ENCODE measurements at places on chromosomes 2 and 18.

- DNase-seq: no peak
These were observed 173.7 kb downstream of the ASXL3 start for GRCh38 chr18:33751613-33752221.

- DNase-seq: no peak
These were observed 36.0 kb downstream of the DNMT3A start for GRCh38 chr2:25305775-25306174.

GRCh38 chr2:100235098-100235497 lies 87.2 kb downstream of the LONRF2 start:
- peak; percentile 72 for DNase-seq

- peak; percentile 29 for DNase-seq
These were observed 194.7 kb upstream of the HS6ST1 start for GRCh38 chr2:128513116-128513960.

DNA sequence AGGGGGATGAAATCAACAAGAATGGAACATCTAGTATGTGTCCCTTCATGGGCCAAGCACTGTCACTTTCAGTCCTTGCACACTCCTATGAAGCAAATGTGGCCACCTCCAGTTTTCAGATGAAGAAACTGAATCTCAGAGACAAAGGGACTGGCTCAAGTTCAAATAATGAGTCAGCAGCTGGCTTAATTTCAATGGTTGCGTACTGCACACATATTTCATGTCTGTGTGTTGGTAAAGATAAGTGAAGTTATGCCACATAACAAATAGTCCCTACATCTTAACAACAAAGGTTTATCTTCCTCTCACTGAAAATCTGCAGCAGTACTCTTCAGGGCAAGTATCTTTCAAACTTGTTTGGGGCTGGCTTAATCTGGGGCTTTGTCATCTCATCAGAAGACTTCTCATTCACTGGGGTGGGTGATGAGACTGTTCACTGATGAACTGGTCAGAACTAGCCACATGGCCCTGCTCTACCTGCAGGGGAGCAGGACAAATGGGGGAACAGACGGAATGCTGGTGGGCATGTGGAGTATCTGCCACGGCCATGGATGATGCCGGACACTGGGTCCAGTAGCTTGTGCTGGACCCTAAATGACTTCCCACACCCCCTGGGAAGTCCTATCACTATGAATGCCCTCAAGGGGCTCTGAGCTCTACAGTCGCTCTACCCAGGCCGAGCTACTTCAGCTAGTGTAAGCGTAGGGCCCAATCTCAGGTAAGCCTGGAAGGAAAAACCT lies 263.2 kb downstream of the CYP26B1 start:
- DNase-seq: peak; percentile 44

- no peak for DNase-seq
These were observed 105.0 kb downstream of the AGAP1 start for GRCh38 chr2:235598532-235599531.

GRCh38 chr18:34649080-34649479 lies 61.0 kb upstream of the DTNA start:
- DNase-seq: no peak

GRCh38 chr2:151900331-151900730 lies 72.1 kb upstream of the ARL5A start:
- no peak for DNase-seq

DNA sequence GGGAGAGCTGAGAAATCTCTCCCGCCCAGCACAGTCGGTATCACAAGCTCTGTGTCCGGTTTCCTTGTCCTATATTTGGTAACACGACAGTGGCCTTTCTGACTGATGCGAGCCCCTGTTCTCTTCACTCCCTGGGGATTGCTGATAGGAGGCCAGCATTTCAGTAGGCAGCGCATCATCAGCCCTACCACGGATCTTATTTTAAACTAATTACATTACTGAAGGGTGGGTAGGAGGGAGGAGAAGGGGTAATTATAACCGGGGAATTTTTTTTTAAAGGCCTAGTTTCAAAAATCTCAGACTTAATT lies 125.6 kb upstream of the LGALSL start:
- no peak for DNase-seq

- DNase-seq: peak; percentile 47
These were observed 48.8 kb downstream of the INHBB start for GRCh38 chr2:120394764-120395163.

- no peak for DNase-seq
These were observed 486.4 kb upstream of the SPRED2 start for GRCh38 chr2:65918760-65919187.

GRCh38 chr2:66481100-66481549 lies 46.2 kb downstream of the MEIS1 start:
- peak; percentile 94 for DNase-seq

GRCh38 chr2:234939576-234939975 lies 12.2 kb upstream of the SH3BP4 start:
- peak; percentile 66 for DNase-seq

DNA sequence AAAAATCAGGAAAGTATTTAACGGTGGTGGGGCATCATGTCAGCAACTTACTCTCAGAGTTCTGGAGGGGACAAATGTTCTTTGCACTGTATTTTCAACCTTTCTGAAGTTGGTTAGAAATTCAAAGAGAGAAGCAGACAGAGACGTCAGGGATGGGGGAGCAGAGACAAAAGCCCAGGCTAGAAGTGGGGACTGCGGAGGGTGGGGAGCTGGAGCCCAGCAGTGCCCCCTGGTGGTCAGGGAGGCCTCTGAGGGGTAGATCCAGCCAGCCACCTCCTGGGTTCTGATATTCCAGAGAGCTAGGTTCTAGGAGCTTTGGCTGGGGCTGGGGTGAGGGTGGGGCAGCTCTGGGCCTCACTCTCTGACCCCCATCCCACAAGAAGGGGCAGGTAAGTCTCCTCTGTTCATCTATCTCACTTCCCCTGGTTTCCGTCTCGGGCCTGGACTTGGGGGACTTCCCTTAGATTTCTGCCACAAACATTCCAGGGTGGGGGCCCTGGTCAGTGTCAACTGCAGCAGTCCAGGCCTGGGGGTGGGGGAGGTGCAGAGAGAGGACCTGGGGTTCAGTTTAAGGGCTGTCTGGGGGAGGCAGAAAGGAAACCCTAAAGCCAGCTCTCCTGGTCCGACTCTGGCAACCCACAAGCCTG lies 8.9 kb downstream of the TNS1 start:
- DNase-seq: peak; percentile 79
